RKO (cell line): ENCODE measurements at places on chromosomes 6 and 20.

GRCh38 chr6:160996131-160996601, 4.6 kb downstream of the MAP3K4 start:
- DNase-seq: peak; percentile 51

- no peak for DNase-seq
Measured at GRCh38 chr6:38906582-38906981, 142.0 kb upstream of the GLP1R start.

- no peak for DNase-seq
Measured at GRCh38 chr20:10508060-10508459, 73.0 kb downstream of the SLX4IP start.

- DNase-seq: no peak
Measured at GRCh38 chr6:81878479-81878878, 126.0 kb upstream of the TENT5A start.

GRCh38 chr20:30816182-30816645, 441.2 kb upstream of the DEFB115 start:
- DNase-seq: no peak

DNA sequence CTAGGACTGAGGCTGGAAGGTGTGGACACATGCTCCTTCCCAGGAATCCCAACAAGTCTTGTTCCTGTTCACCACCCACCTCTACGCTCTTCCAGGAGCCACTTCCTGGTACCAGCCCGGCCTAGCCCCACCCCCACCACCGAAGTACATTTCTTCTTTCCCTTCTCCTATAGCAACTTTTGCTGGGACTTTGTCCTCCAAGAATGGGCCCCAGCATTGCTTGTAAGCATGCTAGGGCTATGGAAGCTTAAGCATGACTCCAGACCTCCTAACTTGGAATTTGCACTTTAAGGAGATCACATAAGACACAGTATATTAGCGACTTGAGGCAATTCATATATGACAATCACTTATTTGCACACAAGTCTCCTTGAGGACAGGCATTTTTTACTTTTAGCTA, 462.0 kb upstream of the ARID1B start:
- no peak for DNase-seq

DNA sequence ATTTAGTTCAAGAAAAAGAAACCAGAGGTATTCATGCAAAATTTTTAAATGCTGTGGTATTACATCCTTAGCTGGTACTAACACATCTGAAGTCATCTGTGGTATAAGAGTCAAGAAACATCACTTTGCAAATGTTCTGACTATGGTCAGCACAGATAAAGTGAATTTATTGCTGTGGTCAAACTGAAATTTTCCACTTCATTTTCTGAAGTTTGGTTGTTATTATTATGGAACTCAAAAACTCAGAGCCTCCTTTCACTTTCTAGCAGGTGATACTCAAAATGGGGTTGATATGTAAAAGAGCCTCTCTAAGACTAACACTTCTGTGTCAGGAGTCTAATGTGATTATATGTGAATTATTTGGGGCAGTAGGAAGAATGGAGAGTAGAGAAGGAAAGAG, 257.8 kb downstream of the RNGTT start:
- no peak for DNase-seq

DNA sequence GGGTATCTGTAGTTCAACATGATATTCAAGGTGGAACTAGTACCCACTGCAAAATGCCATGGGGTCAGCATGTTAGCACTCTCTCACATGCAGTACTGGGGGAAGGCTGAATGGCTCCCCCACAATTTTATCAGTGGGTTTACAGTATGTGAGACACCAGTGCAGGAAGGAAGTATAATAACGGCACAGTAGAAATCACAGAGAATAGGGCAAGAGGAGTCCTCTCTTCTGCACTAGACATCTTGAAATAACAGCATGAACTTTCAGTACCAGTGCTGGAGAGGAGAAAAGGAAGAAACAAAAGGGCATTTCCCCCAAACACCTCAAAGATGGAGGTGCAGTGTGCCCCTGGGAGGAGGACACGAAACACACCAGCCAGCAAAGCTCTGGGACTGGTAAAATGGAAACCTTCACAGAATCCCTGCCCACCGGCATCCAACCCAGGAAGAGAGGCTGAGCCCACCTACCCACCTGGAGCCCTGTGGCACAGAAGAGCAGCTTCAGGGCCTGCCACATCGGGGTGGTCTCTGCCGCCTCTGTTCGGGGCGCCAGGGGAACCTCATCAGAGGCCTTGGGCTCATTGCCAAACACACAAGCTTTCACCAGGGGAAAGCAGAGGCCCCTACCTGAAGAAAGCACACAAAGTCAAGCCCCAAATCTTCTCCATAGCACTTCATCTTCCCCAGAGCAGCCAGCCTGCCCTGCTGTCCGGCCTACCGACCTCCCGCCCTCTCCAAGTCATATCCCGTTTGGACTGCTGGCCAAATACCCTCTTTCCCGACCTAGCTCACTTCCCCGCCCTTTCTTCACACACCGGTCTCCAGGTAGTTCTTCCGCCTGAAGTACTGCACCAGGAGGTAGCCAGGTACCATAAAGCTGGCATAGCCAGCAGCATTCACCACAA, 1.2 kb downstream of the SLC35B2 start:
- DNase-seq: no peak

DNA sequence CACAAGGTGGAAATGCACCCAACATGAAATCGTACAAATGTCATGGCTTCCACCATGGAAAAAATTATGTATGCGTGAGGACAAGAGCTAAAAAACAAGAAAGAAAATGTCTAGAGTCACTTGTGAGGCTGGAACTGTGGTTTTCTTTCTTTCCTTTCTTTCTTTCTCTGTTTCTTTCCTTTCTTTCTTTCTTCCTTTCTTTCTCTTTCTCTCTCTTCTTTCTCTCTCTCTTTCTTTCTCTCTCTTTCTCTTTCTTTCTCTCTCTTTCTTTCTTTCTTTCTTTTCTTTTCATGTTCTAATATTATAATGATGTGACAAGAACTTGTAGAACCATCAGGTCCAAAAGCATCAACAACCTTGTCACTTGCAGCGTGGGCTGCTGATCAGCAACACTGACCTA, 28.4 kb downstream of the ZNF311 start:
- DNase-seq: no peak

- DNase-seq: no peak
Measured at GRCh38 chr6:156280065-156280464, 497.1 kb upstream of the ARID1B start.

GRCh38 chr6:157822245-157823000, 623 bp upstream of the SNX9 start:
- DNase-seq: no peak

GRCh38 chr6:163926642-163927041, 512.1 kb downstream of the QKI start:
- no peak for DNase-seq

- no peak for DNase-seq
Measured at GRCh38 chr6:52300489-52300931, 16.0 kb upstream of the MCM3 start.

GRCh38 chr6:108127826-108128225, 38.0 kb upstream of the NR2E1 start:
- peak; percentile 38 for DNase-seq

DNA sequence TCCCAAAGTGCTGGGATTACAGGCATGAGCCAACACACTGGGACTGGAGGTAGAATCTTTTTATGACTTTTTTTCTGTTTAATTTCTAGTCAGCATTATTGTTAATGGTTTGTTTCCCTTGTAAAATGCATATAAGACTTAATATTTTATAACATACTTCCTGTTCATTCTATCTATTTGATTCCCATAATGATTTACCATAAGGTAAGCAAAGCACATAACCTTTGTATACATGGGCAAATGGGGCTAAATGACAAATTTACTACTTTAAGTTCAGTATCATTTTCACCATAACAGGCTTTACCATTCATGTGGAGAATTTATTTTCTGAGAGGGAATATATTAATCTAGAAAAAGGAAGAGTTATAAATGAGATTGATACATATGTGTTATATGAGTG, 24.3 kb downstream of the VTA1 start:
- no peak for DNase-seq

DNA sequence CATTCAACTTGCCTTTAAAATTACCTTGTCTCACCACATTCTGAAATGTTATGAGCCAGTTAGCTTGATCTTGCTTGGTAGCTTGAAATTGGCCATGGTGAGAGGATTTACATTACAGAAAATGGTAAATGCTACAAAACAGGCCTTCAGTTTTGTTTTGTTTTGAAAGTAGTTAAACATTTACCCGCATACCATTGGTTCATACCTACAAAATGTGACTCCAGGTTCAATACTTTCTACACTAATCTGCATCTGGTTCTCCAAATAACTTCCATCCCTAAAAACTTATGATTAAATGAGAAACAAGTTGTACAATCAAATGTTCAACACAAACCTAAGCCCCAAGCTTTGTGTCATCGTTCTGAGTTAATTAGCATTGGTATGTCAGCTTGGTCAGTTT, 30.5 kb upstream of the MYBL2 start:
- DNase-seq: no peak

GRCh38 chr6:36129941-36130666, at the start of gene MAPK13:
Gene MAPK13, plus strand, starts transcription at chr6:36130513. Its CDS starts 70 bp downstream, at chr6:36130583.
- DNase-seq: peak; percentile 91

- DNase-seq: no peak
Measured at GRCh38 chr6:35962779-35963560, 42.1 kb upstream of the SRPK1 start.

- DNase-seq: no peak
Measured at GRCh38 chr6:116362276-116362675, 8.5 kb upstream of the DSE start.

DNA sequence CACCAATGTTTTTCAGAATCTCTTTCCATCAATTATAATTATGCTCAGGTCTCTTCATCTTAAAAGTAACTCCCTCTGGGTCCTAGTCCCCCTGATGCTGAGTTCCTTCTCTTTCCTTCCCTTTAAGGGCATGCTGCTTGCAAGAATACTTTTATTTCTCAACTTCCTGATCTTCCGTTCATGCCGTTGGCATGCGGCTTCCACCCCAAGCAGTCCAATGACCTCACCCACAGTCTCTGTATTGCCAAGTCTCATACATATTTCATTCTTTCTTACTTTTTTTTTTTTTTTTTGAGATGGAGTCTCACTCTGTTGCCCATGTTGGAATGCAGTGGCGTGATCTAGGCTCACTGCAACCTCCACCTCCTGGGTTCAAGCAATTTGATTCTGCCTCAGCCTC, 83.5 kb downstream of the NDUFAF5 start:
- peak; percentile 41 for DNase-seq

DNA sequence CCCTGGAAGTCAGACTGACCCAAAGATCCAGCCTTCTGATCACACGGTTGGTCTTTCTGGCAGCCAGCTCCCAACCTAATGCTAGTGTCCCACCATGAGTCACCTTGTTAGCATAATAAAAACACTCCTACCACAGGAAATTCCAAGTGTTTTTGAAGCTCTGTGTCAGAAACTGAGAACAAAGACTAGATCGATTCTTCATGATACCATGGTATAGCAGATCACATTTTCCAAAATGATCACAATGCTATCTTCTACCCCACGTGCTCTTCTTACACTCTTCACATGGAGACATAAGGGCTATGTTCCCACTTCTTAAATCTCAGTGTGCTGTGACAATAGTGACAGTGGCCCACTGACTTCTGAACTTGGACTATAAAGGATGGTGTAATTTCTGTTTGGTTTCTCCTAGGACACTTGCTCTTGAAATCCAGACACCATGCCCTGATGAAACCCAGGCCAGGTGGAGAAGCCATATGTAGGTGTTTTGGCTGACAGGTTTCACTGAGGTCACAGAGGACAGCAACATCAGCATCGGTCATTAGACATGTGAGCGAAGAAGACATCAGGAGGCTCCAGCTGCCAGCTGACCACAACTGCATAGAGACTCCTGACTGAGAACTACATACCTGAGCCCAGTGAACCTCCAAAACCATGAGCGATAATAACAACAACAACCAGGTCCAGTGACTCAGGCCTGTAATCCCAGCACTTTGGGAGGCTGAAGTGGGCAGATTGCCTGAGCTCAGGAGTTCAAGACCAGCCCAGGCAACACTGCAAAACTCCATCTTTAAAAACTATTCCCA, 57.5 kb downstream of the MKKS start:
- DNase-seq: no peak

- no peak for DNase-seq
Measured at GRCh38 chr6:52176550-52176949, 9.6 kb upstream of the IL17A start.

DNA sequence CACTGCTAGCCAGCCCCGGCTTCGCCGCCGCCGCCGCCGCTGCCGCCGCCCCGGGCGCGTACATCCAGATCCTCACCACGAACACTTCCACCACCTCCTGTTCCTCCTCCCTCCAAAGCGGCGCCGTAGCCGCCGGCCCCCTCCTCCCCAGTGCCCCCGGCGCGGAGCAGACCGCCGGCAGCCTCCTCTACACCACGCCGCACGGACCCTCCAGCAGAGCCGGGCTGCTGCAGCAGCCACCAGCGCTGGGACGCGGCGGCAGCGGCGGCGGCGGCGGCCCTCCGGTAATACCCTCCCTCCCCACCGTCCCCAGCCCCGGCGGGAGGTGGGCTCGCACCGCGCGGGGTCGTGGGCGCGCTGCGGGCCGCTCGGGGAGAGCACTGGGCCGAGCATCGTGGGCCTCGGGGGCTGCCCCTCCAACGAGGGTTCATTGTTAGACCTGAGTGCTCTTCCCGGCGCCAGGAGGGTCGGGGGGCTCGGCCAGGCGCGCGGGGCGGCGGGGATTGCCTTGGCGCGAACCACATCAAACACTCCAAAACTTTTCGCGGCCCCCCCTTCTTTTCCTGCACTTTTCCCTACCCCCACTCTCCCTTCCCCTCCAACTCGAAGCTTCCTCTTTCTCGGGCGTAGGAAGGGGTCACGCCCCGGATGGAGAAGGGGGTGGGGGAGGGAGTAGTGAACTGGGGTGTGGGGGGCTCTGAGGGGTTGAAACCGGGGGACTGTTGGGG, 827 bp downstream of the E2F3 start:
- peak; percentile 72 for DNase-seq

- DNase-seq: no peak
Measured at GRCh38 chr20:4134355-4134834, 119.0 kb upstream of the RNF24 start.

- DNase-seq: no peak
Measured at GRCh38 chr20:57106692-57107091, 159.7 kb downstream of the BMP7 start.

DNA sequence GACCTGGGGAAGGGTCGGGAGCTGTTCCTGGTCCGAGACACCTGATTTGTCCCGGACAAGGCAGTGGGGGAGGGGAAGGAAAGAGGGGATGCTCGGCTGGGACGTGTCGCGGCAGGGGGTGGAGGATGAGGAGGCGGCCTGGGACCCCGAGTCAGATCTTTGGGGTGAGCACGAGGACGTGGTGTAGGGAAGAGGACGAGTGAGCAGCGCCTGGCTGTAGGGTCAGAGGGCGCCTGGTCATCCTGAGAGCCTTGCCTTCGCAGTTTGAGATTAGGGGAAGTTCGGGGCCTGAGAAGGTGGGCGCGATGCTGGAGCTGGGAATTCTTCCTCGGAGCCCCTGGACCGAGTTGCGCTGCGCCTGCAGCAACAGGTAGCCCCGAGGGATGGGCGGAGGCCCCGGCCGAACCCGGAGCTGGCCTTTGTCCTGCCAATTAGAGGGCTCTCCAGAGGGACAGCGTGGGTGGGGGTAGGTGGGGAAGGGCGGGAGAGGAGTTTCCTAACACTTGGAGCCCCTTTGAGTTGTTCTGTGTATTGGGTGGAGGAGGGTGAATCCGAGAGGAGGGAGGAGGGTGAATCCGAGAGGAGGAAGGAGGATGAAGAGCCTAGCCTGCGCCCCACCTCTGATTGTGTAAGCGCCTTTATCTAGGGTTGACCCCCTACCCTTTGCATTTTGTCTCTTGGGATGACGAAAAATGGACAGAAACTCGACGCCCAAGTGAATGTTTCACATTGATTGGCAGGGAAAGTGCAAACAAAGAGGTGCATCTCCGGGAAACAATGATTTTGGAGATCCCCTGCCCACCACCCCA, 72.0 kb downstream of the SOX4 start:
- DNase-seq: no peak

- no peak for DNase-seq
Measured at GRCh38 chr6:108083349-108083748, 8.8 kb upstream of the OSTM1 start.
